CD8-positive, alpha-beta memory T cell (primary cell): ENCODE measurements at places on chromosomes 3 and 15. TPM values are rescaled to one million over a fixed set of nuclear protein-coding genes. Genes with fewer than 3 reads are reported as not detected.

MAP1A gene
- 0.09 TPM for polyA plus RNA-seq

CD96 gene
- 262 TPM for polyA plus RNA-seq

- peak overlapping the region; percentile 98 for H3K4me3 ChIP-seq
- H3K27me3 ChIP-seq, result no peaks in the 10 kb centered on the region
- DNase-seq, result no peak
- H3K36me3 ChIP-seq, result peaks cover 17% of the 10 kb centered on the region
- H3K4me1 ChIP-seq, result peaks cover 58% of the 10 kb centered on the region
- peak overlapping the region; percentile 99 for H3K27ac ChIP-seq
These were observed 26.1 kb downstream of the ATRIP start for GRCh38 chr3:48472673-48472922.

DNA sequence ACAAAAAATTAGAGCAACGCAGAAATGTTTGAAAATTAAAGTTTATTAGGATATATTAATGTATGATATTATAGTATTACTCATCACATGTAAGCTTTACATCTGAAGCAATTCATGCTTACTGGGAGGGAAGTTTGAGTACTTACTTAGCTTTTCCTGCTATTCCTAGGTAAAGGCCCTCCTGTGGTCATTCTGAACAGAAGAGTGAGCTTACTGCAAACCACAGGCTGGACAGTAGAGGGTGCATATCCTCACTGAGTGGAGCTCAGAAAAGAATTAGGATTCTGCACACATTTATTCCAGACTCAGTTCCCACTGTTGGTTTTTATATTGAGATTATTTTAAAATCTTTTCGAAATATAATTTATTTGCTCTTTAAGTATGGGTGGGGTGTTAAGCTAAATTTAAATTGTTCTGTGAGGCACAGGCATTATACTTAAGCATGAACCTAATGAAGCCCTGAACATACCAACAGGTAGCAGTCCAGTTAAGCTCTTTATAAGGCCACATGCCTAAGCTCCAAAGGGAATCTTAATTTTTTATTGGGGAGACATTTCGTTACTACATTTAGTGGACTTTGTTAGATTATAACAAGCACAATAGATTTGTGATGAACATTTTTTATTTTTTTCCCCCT, 10.2 kb downstream of the MRPS22 start:
- peaks cover 77% of the 10 kb centered on the region for H3K36me3 ChIP-seq
- no peaks in the 10 kb centered on the region for H3K4me1 ChIP-seq
- no peak overlapping the region for H3K4me3 ChIP-seq
- no peaks in the 10 kb centered on the region for H3K27me3 ChIP-seq

DNA sequence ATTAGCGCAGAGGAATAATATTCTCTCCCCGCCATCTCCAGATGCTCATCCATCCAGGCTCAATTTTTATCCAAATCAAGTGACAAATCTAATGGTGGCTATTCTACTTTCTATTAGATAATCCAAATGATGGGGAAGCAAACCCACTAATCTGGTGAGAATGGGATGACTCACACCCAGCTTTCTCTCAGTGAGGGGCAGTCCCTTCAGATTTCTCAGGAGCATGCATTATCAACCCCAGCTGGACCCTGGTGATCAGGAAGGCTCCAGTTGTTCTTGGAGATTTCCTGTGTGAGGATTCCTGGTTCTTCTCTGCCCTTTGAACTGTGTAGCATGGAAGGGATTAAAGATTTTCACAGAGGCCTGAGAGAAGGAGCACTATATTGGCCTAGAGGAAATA, 358.0 kb downstream of the WDR72 start:
- H3K4me3 ChIP-seq, result no peak overlapping the region
- no peaks in the 10 kb centered on the region for H3K36me3 ChIP-seq
- no peaks in the 10 kb centered on the region for H3K27me3 ChIP-seq
- H3K4me1 ChIP-seq, result no peaks in the 10 kb centered on the region
- DNase-seq, result no peak
- H3K27ac ChIP-seq, result no peak overlapping the region

- H3K36me3 ChIP-seq, result no peaks in the 10 kb centered on the region
- DNase-seq, result no peak
- H3K4me3 ChIP-seq, result no peak overlapping the region
- H3K27ac ChIP-seq, result no peak overlapping the region
- H3K4me1 ChIP-seq, result no peaks in the 10 kb centered on the region
- no peaks in the 10 kb centered on the region for H3K27me3 ChIP-seq
These were observed 328.6 kb upstream of the PROK2 start for GRCh38 chr3:72113564-72113963.
